ENCODE measurements at places on chromosomes 2 and 18.

DNA sequence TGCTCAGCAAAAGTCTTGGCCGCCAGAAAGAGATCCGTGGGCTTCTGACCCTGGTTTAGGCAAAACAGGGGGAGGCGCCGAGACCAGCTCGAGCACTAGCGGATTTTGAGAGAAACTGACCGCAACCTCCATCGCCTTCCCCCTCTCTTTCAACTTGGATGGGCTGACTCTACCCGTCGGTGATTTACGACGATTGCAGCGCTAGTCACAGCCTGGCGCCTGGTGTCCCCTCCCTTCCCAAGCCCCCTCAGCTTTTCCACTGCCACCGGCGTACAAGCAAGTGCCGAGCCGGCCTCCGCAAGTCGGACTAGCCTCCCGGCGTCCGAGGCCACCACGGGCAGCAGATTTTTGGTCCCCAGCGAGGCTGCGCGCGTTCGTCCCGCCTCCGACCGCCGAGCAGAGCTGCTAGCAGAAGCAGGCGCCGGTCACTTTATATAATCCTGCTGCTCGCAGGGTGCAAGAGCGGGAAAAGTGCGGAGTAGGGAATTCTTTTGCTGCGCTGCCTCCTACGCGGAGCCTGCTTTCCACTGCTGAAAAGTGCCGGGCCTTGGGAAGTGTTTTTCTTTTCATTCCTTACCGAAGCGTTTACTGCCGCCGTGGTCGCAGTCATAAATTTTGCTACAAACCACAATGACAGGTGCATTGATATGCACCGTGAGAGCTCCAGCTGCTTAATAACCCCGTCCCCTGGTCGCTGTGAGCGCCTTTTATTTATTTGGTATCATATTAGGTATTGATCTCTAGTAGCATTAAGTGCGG is 7.7 kb downstream of the HOXD3 start:
- DNase-seq = no peak

- DNase-seq = no peak
Measured at GRCh38 chr18:42030586-42031182, 75.7 kb downstream of the PIK3C3 start.

- DNase-seq = no peak
Measured at GRCh38 chr2:216650626-216651257, 17.5 kb downstream of the IGFBP2 start.

DNA sequence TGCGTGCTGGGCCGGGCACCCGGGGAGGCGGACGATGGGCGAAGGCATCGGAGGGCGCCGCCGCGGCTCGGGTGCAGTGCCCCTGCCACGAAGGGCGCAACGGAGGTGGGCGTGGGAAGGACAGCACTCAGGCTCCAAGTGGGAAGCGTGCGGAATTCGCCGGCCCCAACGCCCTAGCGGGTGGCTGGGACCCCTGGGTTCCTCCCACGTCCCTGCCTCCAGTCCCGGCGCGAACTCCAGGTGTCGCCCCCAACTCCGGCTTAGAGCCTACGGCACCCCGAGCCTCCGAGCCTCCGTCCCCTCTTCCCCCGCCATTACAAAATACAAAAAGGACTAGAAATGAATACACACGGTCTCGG is 1.3 kb downstream of the CYP27C1 start:
- DNase-seq = no peak

- no peak for DNase-seq
Measured at GRCh38 chr2:164694275-164694695, 73.0 kb upstream of the GRB14 start.

DNA sequence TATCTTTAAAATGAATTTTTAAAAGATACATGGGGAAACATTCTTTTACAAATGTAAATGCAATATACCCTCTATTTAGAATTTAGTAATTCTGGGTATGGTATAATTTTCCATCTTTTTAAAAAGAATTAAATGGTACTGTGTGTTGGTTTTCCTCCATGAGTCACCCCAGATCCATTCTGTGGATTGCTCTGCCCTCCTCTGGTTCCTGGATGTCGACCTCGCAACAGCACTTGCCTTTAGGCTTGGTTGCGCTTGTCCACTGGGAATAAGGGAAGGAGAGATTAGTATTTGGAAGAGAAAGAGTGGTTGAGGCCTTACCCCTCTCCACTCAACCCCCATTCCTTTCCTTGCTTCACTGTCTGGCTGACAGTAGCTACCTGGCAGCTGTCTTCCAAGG is 90.4 kb downstream of the FTCDNL1 start:
- DNase-seq = no peak

GRCh38 chr2:177165721-177166711 is 46.6 kb upstream of the HNRNPA3 start:
- DNase-seq = no peak

DNA sequence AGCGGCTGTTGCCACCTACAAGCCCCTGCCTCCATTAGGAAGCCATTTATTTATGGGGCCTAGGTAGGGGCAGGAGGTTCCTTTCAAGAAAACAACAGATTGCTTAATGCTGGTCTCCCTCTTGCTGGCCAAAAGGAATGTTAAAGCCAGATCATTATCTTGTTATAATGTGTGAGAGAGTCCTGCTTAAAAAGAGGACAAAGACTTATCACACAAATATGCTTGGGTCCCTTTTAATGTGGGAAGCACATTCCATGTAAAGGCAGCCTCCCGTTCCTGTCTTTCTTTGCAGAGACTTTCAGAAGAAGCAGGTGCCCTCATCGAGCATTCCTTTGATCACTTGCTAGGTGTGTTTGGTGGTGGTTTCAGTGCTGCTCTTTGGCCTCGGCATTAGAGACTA is 76.4 kb downstream of the AGAP1 start:
- DNase-seq = no peak

DNA sequence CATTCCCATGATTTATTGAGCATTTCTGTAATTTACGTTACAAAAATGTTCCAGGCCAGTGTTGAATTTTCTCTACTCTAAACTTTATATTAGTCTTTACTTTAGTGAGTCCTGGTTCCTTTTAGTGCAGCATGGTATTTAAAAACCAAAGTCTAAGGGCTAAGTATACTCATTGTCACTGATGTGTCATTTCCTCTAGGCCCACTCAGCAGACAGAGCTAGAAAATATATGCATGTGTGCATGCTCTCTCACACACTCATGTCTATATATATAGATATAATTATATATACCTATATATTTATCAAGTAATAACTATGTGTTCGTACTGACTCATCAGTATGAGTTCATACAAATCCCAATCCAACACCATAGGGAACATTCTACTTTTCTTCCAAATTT is 132.5 kb upstream of the SLC8A1 start:
- no peak for DNase-seq

DNA sequence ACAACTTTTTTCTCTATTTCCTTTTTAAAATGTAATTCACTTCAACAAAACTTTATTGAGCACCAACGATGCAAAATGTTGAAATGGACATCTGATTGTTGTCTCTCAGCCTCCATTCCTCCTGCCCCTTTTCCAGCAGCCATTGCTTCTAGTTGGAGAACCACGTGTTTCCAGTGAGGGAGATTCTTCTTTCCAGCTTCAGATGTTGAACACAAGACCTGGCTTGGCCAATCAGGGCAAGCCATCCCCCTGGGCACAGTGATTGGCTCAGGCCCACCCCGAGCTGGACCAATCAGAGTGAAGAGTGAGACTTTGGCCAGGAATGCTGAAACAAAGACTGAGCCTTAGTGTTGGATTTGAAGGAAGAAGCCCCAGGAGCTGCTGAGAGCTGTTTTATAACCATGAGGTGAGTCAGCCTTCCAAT is 59.0 kb downstream of the E2F6 start:
- no peak for DNase-seq

DNA sequence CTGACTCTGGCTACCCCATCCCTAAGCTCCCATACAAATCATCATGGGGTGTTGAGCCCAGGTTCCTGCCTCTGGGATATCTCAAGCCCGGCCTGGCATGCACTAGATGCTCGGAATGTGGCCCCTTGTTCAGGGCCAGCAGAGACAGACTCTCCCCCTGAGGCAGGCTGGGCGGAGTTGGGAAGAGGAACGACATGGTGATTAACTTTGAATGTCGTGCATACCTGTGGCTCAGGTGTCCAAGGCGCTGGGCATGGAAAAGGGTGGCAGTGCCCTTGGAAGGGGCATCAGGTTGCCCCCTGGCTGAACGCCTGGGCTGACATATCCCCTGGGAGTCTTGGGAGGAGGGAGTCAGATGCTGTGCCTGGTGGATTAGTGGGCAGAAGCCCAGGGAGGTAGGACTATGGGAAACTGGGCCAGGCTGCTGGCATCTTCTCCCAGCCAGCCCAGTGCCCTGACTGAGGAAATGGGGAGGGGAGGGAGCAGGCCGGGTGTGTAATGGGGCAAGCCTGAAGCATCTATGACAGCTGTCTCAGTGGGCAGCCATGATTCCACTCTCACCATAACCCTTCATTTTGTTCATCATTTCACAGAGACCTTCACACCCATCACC is 57.8 kb upstream of the OTOF start:
- no peak for DNase-seq

DNA sequence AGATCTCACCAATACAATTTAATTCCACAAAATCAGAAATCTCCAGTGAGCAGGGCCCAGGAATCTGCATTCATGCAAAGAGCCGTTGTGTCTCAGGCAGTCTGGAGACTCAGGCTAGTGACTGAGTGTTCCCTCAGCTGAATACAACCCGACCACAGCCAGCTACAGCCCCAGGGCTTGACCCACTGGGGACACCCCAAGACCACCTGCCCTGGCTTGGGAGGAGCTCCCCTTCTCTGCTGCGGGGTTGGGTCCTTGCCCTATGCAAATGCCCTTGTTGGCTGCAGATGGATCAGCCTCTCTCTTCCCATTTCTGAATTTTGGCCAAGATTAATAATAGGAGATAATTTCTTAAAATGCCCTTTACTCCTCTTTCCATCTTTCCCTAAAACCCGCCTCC is 157.7 kb downstream of the TWIST2 start:
- no peak for DNase-seq

GRCh38 chr2:8248623-8248957 is 433.3 kb upstream of the ID2 start:
- DNase-seq = no peak

GRCh38 chr2:240498171-240498957 is 59.4 kb downstream of the ANKMY1 start:
- DNase-seq = no peak

GRCh38 chr2:96386470-96386869 is 50.9 kb downstream of the NCAPH start:
- DNase-seq = no peak

DNA sequence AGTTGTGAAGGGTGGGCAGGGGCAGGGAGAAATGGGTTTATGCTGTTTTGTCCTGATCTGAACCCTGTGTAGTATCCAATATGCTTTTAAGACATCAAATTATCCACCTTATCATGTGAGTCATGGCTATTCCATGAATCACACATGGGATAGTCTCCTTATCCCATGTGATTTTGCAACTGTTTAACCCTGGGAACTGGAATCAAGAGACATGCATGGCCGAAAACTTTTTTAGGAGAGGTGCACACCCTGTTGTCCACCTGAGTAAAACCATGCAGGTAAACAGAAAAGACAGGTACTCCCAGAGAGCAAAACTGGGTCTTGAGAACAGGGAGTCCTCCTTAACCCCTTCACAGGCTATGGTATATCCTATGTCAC is 490.6 kb upstream of the HS6ST1 start:
- DNase-seq = no peak

GRCh38 chr2:174683392-174683759 is 80.9 kb downstream of the CHRNA1 start:
- no peak for DNase-seq

- no peak for DNase-seq
Measured at GRCh38 chr2:48032765-48033164, 126.5 kb upstream of the FBXO11 start.

GRCh38 chr18:79919089-79919488 is 32.4 kb downstream of the SLC66A2 start:
- no peak for DNase-seq

DNA sequence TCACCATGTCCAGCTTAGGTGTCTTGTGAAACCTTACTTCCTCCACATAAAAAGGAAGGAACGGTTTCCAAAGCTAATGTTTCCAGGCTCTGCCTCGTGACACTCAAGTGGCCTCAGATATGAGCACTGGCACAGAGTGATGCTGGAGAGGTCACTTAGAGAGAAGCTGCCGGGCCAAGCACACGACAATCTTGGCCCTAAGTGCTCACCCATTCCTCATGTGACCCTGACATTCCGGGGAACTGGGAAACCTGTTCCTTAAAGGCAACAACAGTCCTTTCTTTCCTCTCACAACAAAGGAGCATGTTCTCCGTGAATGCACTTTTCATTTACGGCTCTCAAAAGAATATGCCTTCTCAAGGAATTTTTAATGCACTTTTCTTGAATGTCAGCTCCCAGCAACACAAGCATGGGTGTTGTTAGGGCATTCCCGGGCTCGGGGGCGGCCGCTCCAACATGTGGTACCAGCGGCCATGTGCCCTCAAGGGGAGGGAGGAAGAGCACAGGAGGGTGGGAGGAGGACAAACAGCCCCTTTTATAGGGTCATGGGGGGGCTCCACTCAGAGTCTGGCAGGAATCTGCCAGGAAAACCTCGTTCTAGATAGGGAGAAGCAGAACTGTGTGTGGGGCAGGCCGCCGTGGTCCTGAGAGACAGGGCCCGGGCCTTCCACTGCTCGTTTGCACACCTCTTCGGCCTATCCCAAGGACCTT is 118.6 kb downstream of the MBP start:
- no peak for DNase-seq

GRCh38 chr2:33785201-33786106 is 186.4 kb upstream of the FAM98A start:
- no peak for DNase-seq

DNA sequence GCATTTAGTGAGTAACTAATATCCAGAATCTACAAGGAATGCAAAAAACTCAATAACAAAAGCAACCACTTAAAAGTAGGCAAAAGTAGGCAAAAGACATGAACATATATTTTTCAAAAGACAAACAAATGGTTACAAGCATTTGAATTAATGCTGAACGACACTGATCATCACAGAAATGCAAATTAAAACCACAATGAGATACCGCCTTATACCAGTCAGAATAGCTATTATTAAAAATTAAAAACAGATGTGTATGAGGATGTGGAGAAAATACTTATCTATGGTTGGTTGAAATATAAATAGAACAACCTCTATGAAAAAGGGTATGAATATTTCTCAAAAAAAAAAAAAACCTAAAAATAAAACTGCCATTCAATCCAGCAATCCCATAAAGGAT is 51.7 kb downstream of the SNTG2 start:
- DNase-seq = peak; percentile 80

DNA sequence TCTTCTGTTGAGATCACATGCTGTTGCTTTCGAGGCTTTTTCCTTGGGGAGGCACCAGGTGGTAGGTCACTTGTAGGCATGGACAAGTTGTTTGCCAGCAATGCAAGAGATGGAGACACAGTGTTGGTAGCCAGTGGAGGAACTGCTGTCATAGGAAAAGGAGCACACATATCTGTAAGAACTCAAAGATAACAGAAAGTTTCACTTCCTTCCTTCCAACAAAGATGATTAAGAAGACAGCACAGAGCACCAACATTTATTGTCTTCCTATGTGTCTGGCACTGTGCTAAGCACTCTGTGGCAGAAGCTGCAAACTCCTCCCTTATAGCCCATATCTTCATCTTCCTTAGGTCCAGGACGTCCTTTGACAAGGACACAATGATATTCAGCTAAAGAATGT is 64.5 kb upstream of the AMMECR1L start:
- no peak for DNase-seq

- DNase-seq = no peak
Measured at GRCh38 chr2:238382381-238382781, 44.3 kb upstream of the ASB1 start.

GRCh38 chr2:66536290-66536673 is 101.4 kb downstream of the MEIS1 start:
- no peak for DNase-seq

- no peak for DNase-seq
Measured at GRCh38 chr2:42047488-42048298, at the start of gene PKDCC. Gene PKDCC (plus strand): TSS chr2:42048021. CDS start chr2:42048200, 179 bp downstream.

GRCh38 chr2:216657086-216657855 is 24.1 kb downstream of the IGFBP2 start:
- no peak for DNase-seq
